ENCODE measurements at places on chromosomes 12 and 14.
A peak's percentile ranks its signal among the peaks of the same experiment; 100 is the strongest.

DNA sequence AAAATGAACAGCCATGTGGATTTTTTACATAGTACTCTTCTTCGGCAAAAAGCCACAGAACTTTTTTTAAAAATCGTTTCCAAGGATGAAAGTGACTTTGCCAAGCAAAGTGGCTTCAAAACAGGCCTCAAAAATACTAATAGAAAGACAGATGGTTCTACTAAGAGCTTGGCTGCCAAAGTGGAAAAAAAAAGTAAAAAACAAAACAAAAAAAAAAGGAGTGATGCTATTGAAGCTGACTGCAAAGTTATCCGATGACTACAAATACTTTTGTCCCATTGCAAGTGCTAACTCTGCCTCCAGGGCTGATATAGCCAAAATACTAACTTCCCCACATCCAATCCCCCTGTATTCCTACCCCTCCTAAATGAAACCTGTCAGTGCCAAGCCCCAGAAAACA lies 277.6 kb downstream of the SOX5 start:
- no peak for DNase-seq

DNA sequence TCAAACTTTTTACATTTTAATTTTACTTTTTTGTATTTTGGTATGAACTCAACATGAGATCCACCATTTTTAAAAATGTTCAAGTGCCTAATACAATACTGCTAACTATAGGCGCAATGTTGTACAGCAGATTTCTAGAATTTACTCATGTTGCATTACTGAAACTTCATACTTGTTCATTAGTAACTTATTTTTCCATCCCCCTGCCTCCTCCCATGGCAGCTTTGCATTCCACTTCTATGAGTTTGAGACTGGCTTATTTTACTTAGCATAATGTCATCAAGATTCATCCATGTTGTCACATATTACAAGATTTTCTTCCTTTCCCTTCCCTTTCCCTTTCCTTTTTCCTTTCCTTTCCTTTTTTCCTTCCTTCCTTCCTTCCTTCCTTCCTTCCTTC lies 825.9 kb downstream of the SLC16A7 start:
- DNase-seq = no peak

DNA sequence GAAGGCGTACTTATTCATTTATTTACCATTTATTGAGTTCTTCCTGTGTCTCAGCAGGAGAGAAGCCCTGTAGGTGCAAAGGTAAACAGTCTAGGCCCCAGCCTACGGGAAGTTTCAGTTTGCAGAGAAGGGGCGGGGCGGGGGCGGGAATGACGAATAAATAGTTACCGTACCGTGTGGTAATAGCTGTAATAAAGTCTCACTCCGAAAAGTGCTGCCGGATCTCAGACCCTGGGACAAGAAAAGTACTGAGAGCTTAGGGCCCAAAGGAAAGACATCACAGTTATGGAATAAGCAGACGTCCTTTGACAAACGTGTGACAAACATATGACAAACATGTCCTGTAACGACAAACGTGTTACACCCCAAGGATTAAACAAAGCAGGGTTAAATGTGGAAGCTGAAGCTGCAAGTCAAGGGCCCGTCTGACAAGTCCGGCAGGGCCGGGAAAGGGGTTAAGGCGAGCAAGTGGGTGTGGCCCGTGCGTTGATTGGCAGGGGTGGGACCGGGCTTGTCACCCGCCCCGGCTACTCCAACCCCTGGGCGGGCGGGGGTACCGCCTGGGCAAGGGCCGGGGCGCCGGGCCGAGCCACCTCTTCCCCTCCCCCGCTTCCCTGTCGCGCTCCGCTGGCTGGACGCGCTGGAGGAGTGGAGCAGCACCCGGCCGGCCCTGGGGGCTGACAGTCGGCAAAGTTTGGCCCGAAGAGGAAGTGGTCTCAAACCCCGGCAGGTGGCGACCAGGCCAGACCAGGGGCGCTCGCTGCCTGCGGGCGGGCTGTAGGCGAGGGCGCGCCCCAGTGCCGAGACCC lies at the start of gene LRP10:
LRP10 (plus strand) TSS at position 517 of the 809 bp plus-strand sequence. CDS start 564 bp downstream, outside the sequence.
- peak; percentile 70 for DNase-seq

- no peak for DNase-seq
Observed at GRCh38 chr14:51981218-51981854, 8.0 kb upstream of the RTRAF start.

GRCh38 chr12:49161092-49161795 lies 27.6 kb downstream of the TUBA1A start:
- DNase-seq = no peak

GRCh38 chr12:102833687-102834441 lies 83.2 kb downstream of the PAH start:
- DNase-seq = no peak

DNA sequence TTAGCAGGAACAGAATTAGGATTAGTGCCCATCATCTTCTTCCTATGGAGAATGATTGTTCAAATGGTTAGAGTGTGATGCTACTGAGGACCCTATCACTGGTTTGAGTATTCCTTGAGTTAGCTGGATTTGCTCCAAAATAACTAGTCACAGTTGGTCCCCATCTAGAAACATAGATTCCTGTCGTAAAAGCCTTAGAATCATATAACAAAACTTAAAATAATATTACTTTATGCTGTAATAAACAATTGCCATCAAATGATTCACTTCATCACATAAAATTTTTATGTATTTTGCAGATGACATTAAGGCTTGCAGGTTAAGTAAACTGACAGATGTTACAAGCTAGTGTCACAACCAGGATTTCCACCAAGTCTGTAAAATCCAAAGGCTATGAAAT lies 209.8 kb downstream of the CCER1 start:
- no peak for DNase-seq

DNA sequence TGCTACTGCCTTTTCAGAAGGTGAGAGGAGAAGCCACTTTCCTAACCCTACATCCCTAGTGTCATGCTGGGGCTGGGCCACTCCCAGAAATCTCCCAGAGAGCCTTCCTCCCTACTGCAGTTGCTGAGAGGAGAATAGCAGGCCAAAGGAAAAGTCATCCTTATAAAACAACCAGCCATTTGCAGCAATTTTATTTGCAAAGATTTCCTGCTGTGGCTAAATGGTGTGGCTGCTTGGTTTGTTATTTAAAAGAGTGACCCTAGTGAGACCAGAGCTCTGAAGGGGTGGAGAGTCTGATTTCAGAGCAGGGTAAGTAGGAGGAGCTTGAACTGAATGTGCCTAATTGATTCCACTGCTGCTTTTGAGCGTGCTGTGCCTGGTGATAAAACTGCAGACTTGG lies 232.0 kb downstream of the GRIN2B start:
- no peak for DNase-seq

GRCh38 chr12:75862692-75863471 lies 168.7 kb downstream of the PHLDA1 start:
- no peak for DNase-seq

GRCh38 chr14:70663707-70664179 lies 22.0 kb downstream of the TTC9 start:
- DNase-seq = no peak

DNA sequence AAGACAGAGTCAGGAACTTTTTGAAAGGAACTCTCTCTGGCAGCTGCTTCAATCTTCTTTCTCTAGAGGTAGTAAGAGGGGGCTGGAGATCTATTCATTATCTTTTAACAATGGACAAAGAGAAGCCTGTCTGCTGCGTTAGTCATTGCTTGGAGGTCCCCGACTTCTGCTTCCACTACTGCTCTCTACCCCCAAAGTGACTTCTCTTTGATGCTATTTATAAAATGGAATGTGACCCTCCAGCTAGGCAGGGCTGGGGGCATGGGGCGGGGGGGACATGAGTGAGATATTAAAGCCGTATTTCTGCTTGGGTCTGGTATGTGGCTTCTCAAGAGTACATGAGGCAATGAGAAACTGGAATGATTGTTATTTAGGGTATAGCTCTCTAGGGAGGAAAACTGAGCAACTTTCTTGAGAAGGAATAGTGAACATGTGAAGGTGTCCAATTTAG lies 41.4 kb upstream of the NUDT4 start:
- DNase-seq = no peak

DNA sequence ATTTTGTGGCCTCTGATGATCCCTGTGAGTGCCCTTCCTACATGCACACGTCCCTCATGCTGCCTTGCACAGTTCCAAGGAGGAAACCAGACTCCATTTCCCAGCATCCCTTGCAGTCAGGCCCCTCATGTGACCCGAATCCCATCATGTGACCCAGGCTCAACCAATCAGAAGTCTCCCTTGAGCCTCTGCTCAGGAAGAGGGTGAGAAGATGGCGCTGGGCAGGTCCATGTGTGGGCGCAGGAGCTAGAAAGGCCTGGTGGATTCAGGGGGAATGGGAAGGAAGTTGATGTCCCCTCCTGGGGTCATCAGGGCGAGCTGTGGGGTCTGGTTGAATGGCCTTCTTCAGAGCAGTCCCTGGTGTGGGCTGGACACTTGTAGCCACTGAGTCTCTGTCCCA lies 240.5 kb downstream of the ADGRD1 start:
- DNase-seq = no peak

GRCh38 chr12:92556141-92556540 lies 146.6 kb upstream of the PLEKHG7 start:
- no peak for DNase-seq

GRCh38 chr12:34294137-34294536 lies 271.8 kb downstream of the ALG10 start:
- no peak for DNase-seq

DNA sequence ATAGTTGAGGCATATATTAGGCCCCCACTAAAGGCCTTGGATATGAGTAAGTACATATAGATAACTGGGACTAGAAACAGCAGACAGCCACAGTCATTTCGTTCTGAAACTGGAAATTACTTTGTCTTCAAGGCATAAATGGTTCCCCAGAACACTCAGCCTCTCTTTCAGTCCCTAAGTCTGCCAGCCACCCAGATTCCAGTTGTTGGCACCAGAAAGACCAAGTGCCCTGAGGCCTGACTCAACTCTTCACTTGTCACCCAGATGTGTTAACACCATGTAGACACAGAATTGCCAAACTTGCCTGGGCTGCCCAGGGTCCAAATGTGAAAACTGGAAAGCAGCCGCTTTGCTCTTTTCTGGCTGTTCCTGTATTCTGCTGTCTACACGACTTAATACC lies 3.0 kb upstream of the LGALS3 start:
- DNase-seq = no peak

DNA sequence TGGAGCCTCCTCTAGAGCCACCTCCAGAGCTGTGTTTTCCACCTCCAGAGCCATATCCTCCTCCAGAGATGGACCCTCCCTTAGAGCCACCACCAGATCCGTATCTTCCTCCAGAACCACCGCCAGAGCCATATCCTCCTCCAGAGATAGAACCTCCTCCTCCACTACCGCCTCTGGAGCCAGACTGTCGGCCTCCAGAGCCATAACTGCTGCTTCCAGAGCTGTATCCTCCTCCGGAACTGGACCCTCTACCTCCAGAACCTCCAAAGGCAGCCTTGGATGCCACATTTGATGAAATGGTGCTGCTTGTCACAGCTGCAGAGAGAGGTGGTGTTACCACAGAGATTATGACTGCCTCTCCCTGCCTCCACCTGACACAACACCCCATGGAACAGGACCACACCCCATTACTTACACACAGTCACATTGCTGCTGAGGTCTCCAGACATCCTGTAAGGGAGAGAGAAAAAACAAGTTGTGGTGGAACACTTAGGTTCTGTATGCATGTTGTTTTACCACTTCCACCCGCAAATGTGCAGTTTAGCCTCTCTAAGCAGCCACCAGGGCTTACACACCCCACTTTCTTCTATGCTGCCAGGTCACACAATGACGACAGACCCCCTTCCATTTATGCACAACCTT lies 6.8 kb downstream of the KRT2 start:
- no peak for DNase-seq

DNA sequence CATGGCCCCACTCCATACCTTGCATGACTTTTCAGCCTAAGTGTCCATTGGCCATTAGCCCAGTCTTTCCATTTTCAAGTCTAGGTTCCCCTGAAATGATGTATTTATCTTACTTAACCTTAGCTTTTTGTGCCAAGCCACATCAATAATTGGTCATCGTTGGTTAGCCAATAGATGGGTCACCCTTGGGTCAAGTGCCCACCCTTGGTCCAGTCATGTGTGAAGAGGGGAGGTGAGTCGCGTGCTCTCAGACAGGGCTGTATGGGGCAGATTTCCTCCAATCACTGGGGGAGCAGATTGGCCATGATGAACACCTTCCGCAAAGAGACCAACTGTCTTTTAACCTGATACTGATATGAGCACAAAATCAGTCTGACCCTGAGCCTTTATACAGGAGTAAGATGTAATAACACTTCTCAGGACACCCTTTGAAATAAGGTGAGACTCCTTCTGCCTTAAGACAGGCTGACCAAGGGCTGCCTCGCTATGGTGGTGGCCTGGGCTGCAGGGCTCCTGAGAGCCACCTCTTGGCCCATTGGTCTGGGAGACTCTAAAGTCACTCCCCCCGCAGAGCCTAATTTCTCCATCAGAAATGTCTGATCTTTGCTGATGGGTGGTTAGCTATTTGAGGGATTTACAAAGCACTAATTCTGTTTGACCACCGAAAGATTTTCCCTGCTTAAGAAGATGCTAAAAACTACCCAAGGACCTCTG lies 143.2 kb downstream of the ZFP36L1 start:
- no peak for DNase-seq

DNA sequence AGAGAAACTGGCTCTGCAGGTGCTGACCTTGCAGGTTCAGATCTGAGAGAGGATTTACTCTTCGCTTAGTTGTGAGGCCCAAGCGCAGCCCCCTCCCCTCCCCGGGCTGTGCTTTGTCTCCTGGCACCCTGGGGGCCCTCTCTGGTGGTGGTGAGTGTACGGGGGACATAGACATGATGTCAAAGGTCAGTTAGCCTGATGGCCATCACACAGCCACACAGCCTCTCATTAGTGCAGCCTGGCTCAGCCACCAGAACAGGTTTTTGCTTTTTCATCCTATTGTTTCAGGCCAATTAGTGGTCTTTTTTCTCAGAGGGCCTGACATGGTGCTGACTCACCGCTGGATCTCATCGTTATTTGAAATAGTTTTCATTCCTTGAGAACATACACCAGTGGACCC lies 437.9 kb downstream of the AACS start:
- DNase-seq = no peak

- no peak for DNase-seq
Observed at GRCh38 chr12:123056709-123057108, 76.2 kb downstream of the ARL6IP4 start.

DNA sequence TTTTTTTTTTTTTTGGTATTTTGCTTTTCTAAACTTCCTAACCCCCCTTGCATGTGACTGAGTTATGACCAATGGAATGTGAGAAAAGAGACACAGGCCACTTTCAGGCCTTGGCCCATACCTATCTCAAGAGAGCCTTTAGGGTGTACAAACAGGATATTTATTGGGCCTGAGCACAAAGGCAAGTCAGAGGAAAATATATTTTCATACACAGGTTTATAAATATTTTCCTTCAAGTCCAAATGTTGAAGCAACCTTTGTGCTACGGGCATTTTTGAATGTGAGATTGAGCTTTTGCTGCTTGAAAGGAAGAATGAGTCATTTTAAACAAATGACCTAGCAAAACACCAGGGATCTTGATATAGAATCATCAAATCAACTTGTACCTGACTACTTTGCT lies 228.6 kb upstream of the E2F7 start:
- no peak for DNase-seq

DNA sequence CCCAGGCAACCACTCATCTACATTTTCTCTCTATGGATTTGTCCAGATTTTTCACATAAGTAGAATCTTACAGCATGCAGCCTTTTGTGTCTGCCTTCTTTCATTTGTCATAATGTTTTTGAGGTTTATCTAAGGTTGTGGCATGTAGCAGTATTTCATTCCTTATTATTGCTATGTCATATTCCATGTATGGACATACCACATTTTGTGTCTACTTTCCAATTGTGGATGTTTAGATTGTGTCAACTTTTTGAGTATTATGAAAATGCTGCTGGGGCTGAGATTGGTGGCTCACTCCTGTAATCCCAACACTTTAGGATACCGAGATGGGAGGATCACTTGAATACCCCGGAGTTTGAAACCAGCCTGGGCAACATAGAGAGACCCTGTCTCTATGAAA lies 3.2 kb upstream of the ATXN2 start:
- DNase-seq = no peak

Data from AG09319 (cell line).